Cardiac fibroblast (primary cell): ENCODE measurements at places on chromosomes 1 and 21.

GRCh38 chr1:143694085-143694484 is 277.7 kb downstream of the FAM72C start:
- no peak for DNase-seq

GRCh38 chr1:14350197-14350596 is 248.3 kb upstream of the KAZN start:
- no peak for DNase-seq

DNA sequence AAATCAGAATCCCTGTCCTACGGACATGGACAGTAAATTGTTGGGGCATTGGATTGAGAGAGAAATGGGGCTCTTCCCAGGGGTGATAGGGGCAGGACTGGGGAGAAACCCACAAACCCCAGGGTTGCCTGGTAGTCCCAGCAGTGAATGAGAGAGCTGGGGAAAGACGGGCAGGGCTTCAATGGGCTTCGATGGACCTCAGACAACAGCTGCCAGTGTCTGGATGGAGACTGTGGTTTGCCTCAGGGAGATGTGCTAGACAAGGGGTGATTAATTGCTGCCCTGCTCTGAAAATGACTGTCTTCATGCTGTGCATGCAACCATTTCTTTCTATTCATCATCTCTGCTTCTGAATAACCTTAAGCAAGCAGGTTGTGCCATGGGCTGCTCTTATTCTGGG is 7.4 kb downstream of the GPR25 start:
- no peak for DNase-seq

GRCh38 chr1:10659646-10660540 is 136.6 kb downstream of the CASZ1 start:
- no peak for DNase-seq

GRCh38 chr1:117919376-117919775 is 10.0 kb downstream of the GDAP2 start:
- no peak for DNase-seq

DNA sequence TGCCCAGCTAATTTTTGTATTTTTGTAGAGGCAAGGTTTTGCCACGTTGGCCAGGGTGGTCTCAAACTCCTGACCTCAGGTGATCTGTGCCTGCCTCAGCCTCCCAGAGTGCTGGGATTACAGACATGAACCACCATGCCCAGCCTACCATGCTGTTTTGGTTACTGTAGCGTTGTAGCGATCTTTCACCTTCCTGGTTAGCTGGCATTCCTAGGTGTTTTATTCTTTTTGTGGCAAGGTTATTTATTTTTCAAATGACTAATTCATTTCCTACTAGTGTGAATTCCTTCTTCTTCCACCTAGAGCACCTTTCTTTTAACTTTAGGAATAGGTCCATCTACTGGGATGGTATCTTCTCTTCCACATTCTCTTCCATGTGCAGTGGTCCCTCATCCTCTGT is 29.3 kb downstream of the TMEM200B start:
- DNase-seq: no peak

- peak; percentile 59 for DNase-seq
These were observed 45.9 kb downstream of the KIAA0040 start for GRCh38 chr1:175146529-175147213.

DNA sequence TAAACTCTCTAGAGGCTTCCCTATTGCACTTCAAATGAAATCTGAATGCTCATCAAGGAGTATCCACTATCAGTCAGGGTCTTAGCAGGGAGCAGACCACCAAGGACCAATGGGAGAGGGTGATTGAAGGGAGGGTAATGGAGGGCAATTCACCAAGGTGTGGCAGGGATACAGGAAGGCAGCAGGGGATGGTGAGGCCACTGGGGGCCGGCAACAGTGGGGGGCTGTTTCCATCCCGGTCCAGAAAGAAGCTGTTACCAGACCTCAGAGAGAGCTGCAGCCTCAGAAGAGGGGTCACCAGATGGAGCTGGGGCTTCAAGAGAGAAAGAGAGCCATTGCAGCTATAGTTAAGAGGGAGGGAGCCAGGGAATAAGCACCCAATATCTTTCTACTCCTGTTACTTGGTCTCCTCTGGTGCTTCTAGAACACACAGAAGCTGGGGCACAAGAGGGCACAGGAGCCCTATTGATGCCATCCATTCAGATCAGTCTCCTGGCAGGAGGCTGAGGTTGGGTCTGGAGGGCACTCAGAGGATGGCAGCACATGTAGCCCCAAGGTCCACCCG is 417.6 kb downstream of the PTPRU start:
- no peak for DNase-seq

DNA sequence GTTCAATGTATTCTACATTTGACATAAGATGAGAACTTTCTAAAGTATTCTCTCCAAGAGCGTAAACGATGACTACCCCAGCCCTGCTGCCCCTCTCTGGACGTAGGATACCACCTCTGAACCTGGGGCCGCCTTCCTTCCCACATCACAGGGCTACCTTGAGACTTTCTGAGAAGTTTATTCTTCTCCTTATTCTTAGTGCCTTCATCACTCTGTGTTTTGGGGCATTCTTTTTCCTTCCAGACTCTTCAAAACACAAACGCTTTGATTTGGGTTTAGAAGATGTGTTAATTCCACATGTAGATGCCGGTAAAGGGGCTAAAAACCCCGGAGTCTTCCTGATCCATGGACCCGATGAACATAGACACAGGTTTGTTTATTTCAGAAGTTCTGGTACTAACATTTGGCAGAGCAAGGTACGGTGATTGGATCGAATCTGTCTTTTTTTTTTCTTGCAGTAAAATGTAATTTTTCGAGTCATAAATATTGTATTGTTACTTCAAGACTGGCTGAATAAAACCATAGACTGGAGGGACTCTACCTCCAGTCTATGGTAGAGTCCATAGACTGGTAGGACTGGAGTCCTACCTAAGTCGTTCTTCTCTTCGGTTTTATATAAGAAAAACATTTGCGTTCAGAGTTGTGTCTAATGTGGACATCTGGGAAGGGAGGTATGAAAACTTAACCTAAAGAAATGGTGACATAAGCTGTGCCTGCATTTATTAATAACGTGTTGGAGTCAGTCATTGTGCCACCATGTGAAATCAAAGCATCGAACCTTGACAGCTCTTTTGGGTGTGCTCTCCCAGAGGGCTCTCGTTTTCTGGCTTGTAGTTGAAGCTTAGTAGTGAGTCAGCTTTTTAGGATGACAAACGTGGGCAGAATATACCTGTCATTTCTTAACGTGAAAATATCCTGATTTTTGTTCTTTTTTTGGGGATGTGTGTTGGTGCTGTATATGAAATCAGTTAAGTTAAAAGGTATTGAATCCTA is 1.2 kb downstream of the MAN1A2 start:
- DNase-seq: peak; percentile 41

GRCh38 chr1:67743072-67743725 is 58.2 kb downstream of the GADD45A start:
- DNase-seq: no peak

- no peak for DNase-seq
These were observed 2099.8 kb downstream of the MRPL39 start for GRCh38 chr21:23507501-23507900.

DNA sequence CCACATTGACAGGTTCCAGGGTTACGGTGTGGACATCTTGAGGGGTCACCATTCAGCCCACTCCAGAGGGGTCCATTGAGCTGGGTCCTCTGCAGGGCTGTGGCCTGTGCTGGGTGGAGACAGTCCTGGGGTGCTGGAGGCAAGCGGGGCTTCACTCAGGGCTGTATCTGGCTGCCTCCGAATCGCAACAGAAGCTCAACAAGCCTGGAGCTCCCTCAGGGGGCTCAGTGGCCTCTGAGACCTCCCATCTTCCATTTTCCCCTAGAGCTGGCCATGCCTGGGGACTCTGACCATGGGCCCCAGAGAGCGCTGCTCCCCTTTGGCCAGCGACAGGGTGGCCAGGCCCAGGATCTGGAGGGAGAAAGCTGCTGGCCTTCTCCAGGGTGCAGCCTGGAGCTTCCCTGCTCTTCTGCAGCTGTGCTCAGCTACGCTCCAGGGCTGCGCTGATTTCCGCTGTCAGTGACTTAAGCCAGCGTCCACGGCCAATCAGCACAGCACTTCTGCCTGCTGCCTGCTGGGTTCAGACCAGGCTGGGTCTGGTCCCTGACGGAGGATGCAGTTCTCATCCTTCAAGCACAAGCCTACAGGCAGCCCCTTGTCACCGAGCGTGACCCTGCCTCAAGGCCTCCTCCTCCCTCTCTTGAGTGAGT is 45.0 kb upstream of the ADARB1 start:
- DNase-seq: peak; percentile 50

- DNase-seq: no peak
These were observed 29.8 kb downstream of the AHDC1 start for GRCh38 chr1:27574001-27574781.

- DNase-seq: peak; percentile 2
These were observed 41.0 kb downstream of the KCND3 start for GRCh38 chr1:111948209-111949171.
